ENCODE measurements at places on chromosomes 12 and 14.

- DNase-seq = no peak
Observed at GRCh38 chr14:77071938-77072388, 26.1 kb upstream of the CIPC start.

DNA sequence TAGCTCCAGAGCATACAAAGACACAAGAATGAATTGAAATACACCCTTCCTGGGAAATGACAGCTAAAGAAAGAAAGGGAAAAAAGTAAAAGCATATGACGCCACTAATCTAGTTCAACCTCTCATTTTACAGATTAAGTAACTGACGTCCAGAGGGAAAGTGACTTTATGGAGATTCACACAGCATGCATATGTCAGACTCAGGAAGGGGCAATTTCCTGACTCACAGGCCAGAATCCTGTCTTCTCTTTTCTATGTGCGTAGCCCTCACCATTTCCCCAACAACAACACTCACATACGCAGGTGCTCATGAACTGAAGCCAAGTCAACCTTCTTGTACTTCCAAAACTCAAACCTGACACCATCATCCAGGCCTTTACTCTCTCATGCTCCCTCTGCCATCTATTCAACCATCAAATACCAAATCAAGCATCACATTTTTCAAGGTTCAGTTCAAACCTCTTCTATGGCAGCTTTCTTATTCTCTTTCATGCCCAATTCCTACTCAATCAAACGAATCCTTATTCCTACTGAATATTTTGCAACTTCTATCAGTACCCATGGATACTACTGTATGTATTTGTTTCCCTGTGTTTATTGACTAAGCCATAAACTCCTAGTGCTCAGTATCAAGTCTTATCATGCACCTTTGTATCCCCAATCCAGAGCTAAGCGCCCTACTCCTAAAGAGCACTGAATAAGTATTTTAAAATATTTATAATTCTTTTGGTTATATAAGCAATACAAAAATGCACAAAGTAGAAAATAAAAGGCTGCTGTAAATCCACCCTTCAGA, 52.8 kb downstream of the STXBP6 start:
- no peak for DNase-seq

- DNase-seq = no peak
Observed at GRCh38 chr12:20368651-20369304, 441 bp downstream of the PDE3A start.

DNA sequence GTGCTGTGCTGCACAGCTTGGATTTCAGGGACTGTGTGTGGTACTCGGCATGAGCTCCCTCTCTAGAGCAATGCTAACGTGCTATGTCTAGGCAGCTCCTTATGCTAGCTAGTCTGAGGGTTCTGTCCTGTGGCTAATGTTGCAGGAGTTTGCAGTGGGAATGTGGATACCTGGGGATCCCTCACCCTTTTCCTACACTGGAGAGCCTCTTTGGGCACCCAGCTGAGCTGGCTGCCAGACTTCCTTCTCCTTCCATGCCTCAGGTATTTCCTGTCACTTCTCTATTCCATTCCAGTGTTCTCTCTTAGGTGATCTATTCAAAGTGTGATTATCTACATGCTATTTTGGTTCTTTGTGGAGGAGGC, 64.9 kb downstream of the FBXO33 start:
- DNase-seq = no peak

- no peak for DNase-seq
Observed at GRCh38 chr12:89064151-89064550, 288.1 kb downstream of the DUSP6 start.

DNA sequence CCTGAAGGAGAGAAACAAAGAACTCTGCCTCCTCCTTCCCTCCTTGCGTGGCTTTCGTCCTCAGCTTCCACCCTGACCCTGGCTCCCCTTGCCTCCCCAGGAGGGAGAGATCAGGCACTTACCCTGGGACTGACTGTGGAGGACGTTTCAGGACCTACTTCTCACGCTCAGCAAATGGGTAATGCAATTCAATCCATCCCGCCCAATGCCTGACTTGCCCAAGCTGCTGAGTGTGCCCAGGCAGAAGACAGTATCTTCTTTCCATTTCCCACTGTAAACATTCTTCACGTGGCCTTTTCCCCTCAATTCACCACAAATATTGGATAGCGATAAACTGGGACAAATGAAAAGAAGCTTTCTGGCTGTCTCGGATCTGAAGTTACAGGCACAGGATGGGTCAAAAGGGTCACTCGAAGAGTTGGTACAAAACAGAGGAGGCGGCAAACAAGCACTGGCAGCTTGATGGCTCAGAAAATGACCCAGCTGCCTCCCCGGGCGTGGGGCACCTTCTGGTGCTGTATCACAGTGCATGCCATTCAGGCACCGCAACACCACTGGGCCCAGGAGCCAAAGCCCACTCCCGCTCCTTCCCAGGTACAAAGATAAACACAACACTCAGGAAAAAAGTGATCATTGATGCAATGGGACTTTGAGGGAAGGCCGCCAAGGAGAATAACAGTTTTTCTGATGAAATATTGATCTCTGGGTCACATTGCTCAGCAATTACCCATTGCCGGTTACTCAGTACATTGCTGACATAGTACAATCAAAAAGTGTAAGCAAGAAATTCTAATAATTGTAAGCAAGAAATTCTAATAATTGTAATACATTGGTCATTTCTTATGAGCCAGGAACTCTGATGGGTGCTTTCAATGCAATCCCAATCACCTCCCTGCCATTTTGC, 65.8 kb downstream of the TRIM9 start:
- DNase-seq = no peak

GRCh38 chr12:106267535-106267934, 19.7 kb upstream of the CKAP4 start:
- DNase-seq = no peak

DNA sequence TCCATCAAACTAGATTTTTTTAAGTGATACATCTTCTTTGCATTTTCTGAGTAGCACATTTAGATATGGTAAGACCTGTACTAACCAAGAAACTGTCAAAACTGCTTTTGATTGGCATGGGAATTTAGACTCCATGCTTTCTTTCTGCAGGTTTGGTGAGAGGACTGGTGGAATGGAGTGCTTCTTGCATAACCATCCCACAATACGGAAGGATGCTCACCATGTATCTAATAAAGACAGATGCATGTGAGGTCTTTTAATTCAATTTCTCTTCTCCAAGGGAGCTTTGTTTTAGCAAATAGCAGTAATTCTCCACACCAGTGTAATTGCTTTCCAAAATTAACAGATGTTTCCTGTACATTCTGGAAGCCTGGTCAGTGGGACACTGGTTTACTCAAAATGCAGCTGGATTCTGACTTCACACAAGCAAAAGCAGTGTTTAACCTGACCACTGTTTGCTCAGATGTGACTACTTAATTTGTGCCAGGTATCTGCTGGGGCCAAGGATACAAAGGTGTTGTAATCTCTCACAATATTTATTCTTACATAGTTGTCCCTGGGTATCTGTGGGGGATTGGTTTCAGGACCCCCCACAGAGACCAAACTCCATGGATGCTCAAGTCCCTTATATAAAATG, 26.1 kb downstream of the FGD6 start:
- DNase-seq = no peak

- DNase-seq = peak; percentile 30
Observed at GRCh38 chr12:9064201-9064814, 51.4 kb downstream of the A2M start.

DNA sequence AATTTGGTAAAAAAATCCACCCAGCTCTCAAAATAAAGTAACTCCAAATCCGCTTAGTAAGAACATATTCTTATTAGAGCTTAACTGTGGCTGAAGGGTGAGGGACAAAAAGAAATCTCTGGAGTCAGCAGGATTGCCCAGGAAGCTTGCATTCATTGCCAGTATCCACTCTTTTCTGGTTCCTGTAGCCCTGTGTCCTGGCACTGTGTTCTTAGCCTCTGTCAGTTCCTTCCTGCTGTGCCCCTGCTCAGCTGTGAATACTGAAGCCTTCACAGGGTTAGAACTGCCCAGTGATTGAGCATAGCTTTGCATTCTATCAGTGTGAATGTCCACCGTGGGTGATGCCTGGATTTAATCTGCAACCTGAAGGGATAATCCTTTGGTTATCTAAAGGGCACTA, 266.9 kb upstream of the PELI2 start:
- DNase-seq = no peak

DNA sequence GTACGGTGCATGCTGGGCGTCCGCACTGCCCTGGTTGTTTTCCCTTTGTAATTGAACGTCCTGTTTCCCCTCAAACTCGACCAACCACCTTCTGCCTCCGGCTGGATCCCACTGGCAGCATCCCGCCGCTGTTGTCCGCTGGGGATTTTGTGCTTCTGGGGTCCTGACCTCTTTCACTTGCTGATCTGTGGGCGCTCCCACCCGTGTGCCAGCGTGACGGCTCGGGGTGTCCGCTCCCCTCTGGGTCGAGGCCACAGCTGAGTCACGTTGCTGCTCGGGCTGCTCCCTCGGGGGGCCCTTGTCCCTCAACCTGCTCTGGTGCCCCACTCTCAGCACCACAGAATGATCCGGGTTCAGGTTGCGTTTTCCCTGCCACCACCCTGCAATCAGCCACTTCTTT, 8.0 kb downstream of the PGAM5 start:
- no peak for DNase-seq

DNA sequence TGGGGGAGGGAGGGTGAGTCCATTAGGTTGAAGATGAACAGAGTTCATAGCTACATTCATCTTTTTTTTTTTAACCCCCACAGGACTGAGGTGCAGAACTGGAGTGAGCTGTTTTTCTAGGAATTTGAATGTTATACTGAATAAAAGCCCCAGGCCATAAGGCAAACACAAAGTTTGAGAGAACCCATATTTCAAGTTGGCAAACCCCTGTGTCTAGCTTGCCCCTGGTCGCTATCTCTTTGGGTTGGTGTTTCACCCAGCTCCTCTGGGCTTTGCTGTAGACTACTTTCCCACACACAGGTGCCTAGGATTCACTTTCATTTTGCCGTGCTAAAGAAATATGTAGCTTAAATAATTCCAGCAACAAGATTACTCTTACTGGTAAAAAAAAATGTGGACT, 5.2 kb upstream of the LMO3 start:
- DNase-seq = no peak
